ENCODE measurements at places on chromosomes 6 and 20.

- no peak for DNase-seq
These were observed 1.4 kb upstream of the METTL24 start for GRCh38 chr6:110359556-110359955.

DNA sequence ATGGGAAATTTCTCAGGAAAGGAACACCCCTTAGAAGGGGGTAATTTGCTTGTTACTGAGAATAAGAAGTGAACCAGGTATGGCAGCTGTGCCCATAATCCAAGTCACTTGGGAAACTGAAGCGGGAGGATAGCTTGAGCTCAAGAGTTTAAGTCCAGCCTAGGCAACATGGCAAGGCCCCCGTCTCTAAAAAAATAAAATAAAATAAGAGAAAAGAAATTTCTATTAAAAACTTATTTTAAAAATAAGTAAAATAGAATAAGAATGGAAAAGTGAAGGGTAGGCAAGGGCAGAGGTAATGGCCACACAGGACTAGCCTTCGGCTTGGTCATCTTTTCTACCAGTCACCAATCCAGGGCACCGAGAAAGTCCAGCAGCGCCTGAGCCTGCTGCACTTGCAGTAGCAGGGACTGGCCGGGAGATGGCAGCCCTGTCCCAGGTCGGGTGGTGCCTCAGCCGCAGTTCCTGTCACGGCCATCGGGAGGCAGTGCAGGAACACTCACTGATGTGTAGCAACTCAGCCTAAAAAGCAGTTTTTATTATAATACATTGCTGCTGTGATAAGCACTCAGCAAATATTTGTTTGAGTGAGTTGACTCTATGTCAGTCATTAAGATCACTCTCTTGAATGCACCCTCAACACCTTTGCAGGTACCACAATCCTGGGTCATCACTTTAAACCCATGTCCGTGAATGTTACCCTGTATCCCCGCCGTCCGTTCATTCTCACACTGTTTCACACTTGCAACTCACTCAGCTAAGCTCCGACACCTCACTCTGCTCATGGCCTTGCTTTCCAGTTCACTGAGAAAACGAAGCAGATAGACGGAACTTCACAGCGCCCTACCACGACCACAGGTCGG, 23.2 kb upstream of the GCM1 start:
- peak; percentile 91 for DNase-seq

DNA sequence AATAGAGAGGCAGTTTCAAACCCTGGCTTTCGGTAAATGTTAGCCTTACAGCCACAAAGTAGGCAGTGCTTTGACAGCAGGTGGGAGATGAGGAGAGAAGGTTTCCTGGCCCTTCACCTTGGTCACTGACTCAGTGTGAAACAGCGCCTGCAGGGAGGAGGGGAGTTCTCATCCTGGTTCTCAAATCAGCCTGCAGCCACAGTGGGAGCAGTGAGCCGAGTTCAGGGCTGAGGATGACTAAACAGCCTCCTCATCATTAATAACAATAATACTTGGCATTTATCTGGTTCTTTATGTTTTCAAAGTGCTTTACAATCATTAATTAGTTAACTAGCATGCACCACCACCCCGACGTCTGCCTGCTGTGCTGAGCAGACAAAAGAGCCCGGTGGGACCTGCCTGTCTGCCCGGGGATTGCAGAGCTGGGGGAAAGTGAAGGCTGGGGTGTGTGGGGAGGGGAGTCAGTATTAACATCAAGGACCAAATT, 59.6 kb downstream of the PRDM1 start:
- peak; percentile 64 for DNase-seq

DNA sequence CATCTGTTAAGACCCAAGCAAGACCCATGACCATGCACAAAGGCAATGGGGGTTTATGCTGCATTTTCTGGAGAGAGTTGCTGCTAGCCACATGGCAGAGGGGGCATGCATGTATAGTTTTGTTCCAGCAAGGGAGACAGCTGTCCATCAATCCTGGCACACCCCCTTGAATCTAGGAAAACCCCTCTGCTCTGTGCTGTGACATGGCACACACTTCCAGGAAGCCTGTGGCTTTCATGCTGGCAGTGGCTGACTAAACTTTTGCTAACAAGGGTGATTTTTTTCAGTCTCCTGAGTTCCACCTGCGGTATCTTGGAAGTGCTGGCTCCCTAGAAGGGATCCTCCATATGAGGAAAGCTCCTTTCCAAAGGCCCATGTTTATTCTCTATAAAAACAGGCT, 9.1 kb upstream of the CST4 start:
- DNase-seq, result no peak

DNA sequence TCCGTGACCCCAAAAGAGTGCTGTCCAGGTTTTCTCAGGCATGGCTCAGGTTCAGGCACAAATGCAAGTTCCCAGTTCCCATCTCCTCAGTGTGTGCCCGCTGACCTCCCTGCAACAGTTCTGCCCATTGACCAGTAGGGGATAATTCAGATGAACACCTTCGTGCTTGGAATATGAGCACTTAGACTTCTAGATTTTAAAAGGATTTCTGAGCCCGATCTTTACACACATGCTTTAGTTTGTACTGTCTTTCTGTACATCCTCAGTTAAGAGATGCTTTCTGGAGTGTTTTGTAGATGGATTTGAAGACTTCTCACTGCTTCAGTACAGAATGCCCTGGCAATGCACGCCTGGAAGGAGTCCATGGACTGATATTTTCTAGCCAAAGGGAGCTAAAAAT, 239.6 kb upstream of the PLCB4 start:
- DNase-seq, result no peak

DNA sequence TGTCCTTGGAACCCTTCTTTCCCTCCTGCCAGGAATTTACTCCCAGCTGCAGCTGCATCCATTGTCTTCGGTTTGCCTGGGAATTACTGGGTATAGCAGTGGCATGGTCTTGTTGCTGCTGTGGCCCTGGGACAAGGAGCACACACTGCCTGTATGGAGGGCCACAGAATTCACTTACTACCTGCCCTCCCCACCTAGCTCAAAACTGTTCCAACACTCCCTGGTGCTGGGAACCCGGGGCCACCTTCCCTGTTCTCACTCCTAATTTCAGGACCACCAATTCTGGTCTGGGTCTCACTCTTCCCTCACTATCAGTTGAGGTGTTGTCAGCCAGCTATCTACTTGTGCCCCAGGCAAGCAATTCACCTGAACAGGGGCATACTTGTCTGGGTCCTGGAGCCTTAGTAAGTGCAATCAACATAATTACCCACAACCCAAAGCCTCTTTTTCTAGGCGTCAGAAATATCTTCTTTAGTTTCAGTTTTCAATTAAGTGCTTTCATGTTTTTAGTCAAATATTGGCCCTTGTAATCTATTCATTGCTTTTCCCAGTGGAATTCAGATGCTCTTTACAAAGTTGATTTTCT, 47.2 kb downstream of the METTL24 start:
- DNase-seq, result peak; percentile 89

All from islet precursor cell (in vitro differentiated cells).